ENCODE measurements at places on chromosomes 5 and 9. TPM values are rescaled to one million over a fixed set of nuclear protein-coding genes. Genes with fewer than 3 reads are reported as not detected.

FBP2 gene
- total RNA-seq, result not detected

PCDHA11 gene
- 0.38 TPM for total RNA-seq

SPINK5 gene
- 2.1 TPM for total RNA-seq

BARHL1 gene
- not detected for total RNA-seq

GRCh38 chr9:107059220-107059619 is 196.3 kb downstream of the ZNF462 start:
- H3K36me3 ChIP-seq, result no peaks in the 10 kb centered on the region
- no peak for DNase-seq
- no peaks in the 10 kb centered on the region for H3K4me1 ChIP-seq

DNA sequence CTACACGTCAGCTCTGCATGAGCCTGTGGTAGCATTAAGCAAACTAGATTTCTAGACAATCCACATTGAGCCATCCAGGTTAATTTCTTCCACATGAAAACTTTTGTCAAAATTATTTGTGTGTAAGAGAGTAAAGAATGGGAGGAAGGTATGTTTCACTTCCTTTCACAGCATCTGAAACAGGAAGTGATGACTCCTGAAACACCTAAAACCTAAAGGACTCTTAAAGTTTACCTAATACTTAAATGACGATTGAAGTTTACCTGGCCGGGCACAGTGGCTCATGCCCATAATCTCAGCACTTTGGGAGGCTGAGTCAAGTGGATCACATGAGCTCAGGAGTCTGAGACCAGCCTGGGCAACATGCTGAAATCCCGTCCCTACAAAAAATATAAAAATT is 223.8 kb downstream of the CEMIP2 start:
- H3K36me3 ChIP-seq, result no peaks in the 10 kb centered on the region
- no peaks in the 10 kb centered on the region for H3K27me3 ChIP-seq
- no peak overlapping the region for H3K27ac ChIP-seq
- no peak overlapping the region for H3K4me3 ChIP-seq

- DNase-seq, result no peak
- H3K36me3 ChIP-seq, result no peaks in the 10 kb centered on the region
- H3K27me3 ChIP-seq, result no peaks in the 10 kb centered on the region
- no peak overlapping the region for H3K4me3 ChIP-seq
- H3K27ac ChIP-seq, result no peak overlapping the region
Measured at GRCh38 chr5:69468631-69469030, 24.0 kb upstream of the OCLN start.

DNA sequence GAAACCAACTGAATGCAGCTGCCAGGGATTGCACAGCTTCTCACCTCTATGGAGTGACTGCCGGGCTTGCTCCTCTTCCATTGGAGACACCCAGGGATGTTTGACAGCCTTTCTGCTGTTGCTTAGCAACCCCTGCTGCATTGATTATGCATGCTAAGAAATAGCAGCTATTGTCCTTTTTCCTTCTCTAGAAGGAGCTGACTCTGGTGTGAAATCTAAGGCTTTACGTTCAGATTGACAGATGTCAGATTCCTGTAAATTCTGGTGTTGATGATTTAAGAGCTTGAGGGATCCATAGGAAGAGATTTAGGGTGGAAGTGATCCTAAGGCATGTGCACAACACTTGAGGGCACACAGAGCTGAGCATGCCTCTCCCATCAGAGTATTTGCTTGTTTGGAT is 267.7 kb downstream of the NTRK2 start:
- no peaks in the 10 kb centered on the region for H3K27me3 ChIP-seq
- H3K36me3 ChIP-seq, result no peaks in the 10 kb centered on the region
- no peak overlapping the region for H3K4me3 ChIP-seq
- no peak overlapping the region for H3K27ac ChIP-seq

DNA sequence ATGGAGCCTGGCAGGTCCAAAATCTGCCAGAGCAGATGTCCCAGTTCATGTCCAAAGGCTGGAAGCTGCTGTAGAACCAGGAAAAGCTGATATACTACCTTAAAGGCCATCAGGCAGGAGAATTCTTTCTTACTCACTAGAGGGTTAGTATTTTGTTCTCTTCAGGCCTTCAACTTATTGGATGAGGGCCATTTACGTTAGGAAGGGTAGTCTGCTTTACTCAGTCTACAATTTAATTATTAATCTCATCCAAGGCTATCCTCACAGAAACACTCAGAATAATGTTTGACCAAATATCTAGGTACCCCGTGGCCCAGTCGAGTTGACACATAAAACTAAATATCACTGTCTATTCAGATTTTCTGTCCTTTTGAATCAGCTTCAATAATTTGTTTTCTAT is 437.4 kb downstream of the TLE4 start:
- H3K27ac ChIP-seq, result no peak overlapping the region
- no peaks in the 10 kb centered on the region for H3K27me3 ChIP-seq
- no peaks in the 10 kb centered on the region for H3K36me3 ChIP-seq
- no peak overlapping the region for H3K4me3 ChIP-seq
- H3K4me1 ChIP-seq, result no peaks in the 10 kb centered on the region
- DNase-seq, result no peak

GRCh38 chr5:87074934-87075541 is 192.6 kb upstream of the RASA1 start:
- H3K27me3 ChIP-seq, result no peaks in the 10 kb centered on the region
- H3K36me3 ChIP-seq, result no peaks in the 10 kb centered on the region
- DNase-seq, result no peak
- H3K4me3 ChIP-seq, result no peak overlapping the region
- no peak overlapping the region for H3K27ac ChIP-seq

DNA sequence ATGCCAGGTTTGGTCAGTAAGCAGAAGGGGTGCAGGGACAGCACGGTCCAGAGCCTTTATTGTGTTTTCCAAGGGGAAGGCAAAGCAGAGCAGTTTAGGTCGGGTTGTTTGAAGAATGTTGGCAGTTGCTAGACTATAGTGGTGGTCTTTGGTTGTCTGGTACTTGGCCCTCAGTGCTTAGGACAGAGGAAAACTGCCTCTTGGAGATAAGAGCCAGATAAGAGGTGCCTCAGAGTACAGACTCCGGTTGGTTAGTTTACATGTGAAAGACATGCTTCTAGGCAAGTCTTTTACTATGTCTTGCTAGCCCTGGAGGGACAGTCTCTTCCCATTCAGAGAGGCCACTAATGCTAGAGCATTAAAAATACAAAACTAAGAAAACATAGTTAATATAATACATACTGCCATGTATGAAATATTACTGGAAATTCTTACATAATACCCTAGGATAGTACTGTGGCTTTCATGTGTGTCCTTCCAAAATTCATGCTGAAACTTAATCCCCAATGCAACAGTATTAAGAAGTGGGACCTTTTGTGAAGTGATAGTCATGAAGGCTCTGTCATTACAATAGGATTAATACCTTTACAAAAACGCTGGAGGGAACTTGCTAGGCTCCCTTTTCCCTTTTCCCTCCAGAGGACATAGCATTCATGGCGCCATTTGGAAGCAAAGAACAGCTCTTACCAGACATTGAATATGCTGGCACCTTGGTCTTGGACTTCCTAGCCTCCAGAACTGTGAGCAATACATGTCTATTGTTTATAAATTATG is 280.4 kb downstream of the TMEM167A start:
- H3K4me1 ChIP-seq, result no peaks in the 10 kb centered on the region
- H3K27ac ChIP-seq, result no peak overlapping the region

GRCh38 chr5:34545626-34546025 is 110.5 kb upstream of the RAI14 start:
- no peaks in the 10 kb centered on the region for H3K27me3 ChIP-seq
- no peak for DNase-seq
- no peak overlapping the region for H3K27ac ChIP-seq
- no peaks in the 10 kb centered on the region for H3K36me3 ChIP-seq

DNA sequence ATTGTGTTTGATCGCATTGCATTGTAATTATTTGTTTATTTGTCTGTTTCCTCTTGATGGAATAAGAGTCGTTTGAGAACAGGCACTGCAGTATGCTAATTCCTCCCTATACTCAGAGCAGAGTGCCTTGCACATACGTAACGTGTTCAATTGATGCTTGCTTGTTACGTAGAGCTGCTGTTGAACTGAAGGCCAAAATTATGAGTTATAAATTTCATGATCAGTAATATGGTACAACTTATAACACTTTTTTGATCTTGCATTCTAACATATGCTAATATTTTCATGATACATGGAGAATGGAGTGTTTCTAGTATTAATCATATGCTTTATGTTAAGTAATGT is 26.5 kb upstream of the LIFR start:
- no peaks in the 10 kb centered on the region for H3K4me1 ChIP-seq
- H3K4me3 ChIP-seq, result no peak overlapping the region
- H3K36me3 ChIP-seq, result no peaks in the 10 kb centered on the region
- DNase-seq, result no peak
- no peaks in the 10 kb centered on the region for H3K27me3 ChIP-seq

GRCh38 chr5:126912616-126913200 is 117.7 kb downstream of the MARCHF3 start:
- DNase-seq, result no peak
- H3K36me3 ChIP-seq, result no peaks in the 10 kb centered on the region
- peaks cover 2% of the 10 kb centered on the region for H3K4me1 ChIP-seq
- H3K4me3 ChIP-seq, result no peak overlapping the region

GRCh38 chr5:135851915-135852845 is 17.7 kb downstream of the SLC25A48 start:
- no peaks in the 10 kb centered on the region for H3K4me1 ChIP-seq
- no peaks in the 10 kb centered on the region for H3K27me3 ChIP-seq
- DNase-seq, result no peak
- no peak overlapping the region for H3K27ac ChIP-seq
- no peak overlapping the region for H3K4me3 ChIP-seq
- no peaks in the 10 kb centered on the region for H3K36me3 ChIP-seq

- no peak overlapping the region for H3K27ac ChIP-seq
- H3K36me3 ChIP-seq, result no peaks in the 10 kb centered on the region
- H3K4me3 ChIP-seq, result no peak overlapping the region
Measured at GRCh38 chr9:74935008-74935407, 17.7 kb downstream of the C9orf40 start.

DNA sequence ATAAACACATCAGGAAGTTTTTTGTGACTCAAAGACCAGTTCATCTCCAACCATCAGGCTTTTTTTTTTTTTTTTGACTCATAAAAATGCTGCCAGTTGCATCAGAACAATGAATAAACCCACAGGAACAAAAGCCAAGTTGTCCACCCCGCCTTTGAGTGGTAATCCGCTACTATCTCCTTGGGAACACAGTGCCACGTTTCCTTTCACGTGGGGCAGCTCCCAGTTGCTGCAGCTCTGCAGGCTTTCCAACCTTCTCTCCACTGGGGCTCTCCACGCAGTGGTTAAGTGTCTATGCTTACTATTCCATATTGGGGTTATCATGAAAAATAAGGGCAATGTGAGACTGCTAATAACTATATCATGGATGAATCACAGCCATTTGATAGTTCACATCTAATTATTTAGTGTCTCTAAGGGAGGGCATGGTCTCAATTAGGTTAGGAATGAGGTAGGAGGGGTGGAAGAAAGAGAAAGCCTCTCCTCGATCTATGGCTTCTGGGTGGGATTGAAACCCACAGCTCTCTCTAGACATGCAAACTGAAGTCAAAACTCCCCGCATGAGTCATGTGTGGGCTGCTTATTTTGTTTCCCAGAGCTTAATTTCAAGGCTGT is 55.8 kb upstream of the ACTBL2 start:
- no peak overlapping the region for H3K27ac ChIP-seq
- H3K27me3 ChIP-seq, result no peaks in the 10 kb centered on the region
- DNase-seq, result no peak
- H3K4me3 ChIP-seq, result no peak overlapping the region
- H3K36me3 ChIP-seq, result no peaks in the 10 kb centered on the region

DNA sequence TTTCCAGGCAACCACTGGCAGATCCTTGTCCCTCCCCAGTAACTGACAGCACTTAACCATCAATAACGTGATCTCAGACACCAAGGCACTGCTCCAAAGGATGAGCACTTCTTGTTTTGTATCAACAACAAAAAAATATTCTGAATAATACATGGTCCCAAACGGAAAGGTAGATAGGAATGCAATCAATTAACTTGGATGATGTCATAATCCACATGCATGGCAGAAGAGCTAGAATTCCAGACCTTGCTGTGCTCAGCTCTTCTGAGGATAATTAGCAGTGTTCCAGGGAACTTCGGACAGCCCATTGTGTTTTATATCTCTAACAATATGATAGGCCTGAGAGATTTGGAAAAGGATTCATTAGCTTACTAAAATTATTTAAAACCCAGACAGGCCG is 288.4 kb upstream of the PCSK5 start:
- H3K27ac ChIP-seq, result no peak overlapping the region
- no peak overlapping the region for H3K4me3 ChIP-seq
- H3K27me3 ChIP-seq, result no peaks in the 10 kb centered on the region
- no peak for DNase-seq
